NCI-H2081 treated with DMSO at 0.1 percent for 48 hours (cell line): ENCODE measurements at places on chromosomes 7 and 10.

DNA sequence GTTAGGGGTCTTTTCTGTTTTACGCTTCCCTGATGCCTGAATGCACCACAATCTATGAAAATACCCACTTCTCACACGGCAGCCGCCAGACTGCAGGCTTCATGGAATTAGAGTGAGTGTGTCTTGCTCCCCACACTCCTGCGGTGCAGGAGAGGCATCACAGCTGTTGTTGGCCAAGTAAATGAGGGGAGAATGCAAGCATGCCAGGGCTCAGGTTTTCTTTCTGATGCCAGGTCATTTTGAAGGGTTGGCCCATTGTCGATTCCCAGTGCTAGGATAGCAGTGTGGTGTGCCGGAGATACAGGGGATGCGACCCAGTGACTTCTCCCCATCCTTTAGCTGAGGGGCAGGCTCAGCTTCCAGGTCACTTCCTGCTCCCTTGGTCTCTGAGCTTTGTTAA is 16.3 kb downstream of the CXCL12 start:
- DNase-seq, result no peak

- no peak for DNase-seq
These were observed 89.8 kb upstream of the DDC start for GRCh38 chr7:50655020-50655419.

- no peak for DNase-seq
These were observed 95.6 kb downstream of the GRB10 start for GRCh38 chr7:50687096-50687495.

DNA sequence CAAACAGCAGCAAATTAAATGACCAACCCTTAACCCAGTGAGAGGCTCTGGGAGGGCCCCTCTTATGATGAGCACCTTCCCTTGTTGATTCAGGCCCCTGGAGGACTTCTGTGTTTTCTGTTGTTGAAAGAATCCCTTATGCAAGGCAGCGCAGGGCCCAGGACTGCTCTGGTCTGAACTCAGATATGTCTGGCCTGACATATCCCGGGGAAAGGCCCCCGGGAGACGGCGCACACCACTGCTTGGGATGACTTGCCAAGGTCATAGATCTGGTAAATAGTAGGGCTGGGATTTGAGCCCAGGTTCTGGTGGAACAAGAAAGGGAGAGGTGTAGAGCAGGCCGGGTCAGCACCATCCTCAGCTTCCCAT is 124.0 kb downstream of the AOAH start:
- no peak for DNase-seq

DNA sequence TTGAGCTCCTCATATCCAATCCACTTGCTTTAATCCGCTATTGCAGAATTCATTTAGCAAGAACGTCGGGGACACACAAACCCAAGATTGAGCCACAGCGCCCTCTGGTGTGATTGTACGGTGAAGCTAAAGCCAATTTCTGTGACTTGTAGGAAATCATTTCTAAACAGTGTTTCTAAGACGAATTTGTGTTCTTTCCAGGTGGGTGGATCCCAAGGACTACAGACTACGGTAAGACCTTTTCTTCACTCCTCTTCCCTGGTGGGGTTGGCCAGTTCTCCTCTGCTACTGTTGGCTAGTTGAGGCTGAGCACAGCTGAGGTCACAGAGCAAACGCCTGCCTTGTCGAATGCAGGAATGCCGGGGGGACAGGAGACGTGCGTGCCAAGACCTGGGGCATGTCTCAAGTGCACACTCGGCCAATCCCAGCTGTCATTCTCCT is 5.2 kb downstream of the DMBT1 start:
- no peak for DNase-seq

- DNase-seq, result no peak
These were observed 31.2 kb downstream of the SMNDC1 start for GRCh38 chr10:110273474-110273873.

DNA sequence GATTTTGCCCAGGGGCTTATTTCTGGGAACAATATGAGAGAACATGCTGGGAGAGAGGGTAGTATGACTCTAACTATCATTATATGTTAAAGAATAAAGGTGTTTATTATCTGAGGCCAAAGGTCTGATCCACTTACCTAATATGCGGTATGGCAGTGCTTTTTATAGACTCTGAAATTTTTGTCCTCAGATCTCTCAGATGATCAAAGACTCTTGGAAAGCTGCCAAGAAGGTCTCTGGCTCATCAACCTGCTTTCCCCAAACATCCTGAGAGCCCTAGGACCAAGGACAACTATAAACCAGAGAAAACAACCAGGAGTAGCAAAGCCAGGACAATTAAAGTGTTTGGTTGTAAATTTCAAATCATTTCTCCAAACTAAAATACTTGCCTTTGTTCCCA is 255.7 kb upstream of the LRRN3 start:
- peak; percentile 64 for DNase-seq

DNA sequence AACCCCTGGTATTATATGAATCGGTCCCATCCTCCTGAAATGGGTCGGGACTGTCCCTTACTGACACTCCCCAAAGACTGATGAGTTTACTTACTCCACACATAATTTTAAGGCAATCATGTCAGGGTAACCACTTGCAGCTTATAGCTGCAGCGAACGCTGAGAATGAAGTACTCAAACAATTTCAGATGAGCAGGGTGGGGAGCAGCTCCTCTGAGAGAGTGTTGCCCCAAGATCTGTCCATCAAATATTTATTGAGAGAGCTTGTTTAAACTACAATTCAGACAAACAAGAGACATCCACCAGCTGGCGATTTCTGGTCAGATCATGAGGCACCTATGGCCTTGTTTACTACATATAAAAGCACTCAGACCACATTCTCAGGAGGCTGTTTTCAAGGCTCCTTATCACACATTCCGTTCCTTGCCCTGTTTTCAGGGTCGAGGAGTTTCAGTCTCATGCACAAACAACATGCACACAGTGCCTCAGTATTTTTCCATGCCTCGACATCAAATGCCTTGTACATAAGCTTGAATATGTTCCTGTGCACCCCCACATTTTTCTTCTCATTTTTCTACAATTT is 80.1 kb downstream of the THSD7A start:
- DNase-seq, result no peak

DNA sequence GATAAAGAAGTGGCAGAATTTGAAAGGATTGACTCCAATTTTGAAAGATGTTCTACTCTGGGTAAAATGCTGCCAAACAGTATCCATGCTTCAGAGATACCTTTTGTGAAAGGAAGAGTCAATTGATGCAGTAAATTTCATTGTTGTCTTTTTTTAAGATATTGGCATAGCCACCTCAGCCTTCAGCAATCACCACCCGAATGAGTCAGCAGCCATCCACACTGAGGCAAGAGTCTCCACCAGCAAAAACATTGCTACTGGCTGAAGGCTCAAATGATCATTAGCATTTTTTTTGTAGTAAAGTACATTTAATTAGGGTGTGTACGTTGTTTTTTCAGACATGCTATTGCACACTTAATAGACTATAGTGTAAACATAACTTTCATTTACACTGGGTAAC is 31.7 kb upstream of the CYP26C1 start:
- no peak for DNase-seq

GRCh38 chr10:58030208-58030607 is 237.5 kb downstream of the IPMK start:
- no peak for DNase-seq

- no peak for DNase-seq
These were observed 54.3 kb downstream of the BMPER start for GRCh38 chr7:33959676-33960075.

DNA sequence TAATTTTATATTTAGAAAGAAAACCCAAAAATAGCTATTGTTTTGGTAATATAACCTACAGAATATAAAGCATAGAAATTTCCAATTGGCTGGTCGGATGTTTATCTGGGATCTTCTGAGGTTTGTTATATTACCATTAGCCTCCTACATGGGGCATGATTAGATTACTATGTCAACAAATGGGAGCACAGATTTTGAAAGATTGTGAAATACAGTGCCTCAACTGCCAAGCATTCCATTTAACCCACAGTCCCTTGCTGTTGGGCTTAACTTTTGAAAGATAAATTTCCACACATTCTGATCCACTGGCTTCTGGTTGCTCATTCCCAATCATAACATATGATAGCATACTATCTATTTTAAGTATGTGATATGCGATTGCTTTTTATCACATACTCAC is 455.4 kb upstream of the C7orf33 start:
- no peak for DNase-seq

DNA sequence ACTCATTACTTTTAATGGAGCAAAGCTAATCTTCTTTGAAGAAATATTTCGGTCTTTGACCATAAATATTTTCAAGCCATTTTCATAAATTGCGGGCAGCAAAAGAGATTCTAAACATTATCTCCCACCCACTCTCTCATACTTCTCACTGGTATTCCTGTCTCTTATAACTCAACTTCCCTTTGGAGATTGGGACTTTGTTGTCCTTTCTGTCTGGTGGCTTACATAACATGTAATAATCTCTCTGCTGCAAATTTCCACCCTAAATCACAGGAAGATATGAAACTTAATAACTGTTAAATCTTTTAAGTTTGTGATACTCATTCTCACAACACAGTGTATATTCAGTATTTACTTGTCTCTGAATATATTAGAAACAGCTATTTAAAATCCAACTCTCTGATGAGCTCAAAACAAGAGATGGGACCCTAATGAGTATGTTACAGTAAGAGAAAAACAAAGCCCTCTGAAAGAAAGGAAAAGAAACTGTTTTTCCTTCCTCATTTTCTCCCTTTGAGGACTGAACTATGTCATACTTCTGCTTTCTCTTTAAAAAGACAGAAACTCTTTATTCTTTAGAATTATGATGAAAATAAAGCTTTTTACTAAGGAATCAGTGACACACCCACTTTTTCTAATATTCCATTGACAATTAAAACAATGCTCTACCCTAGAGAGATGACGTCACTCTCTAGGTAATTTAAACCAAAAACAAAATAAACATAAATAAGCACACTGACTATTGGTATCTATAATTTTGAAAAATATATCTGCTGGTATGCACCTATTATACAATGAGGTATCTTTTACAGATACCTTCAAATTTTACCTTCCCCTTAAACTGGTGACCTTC is 14.7 kb downstream of the CALCR start:
- no peak for DNase-seq

- DNase-seq, result no peak
These were observed 88.4 kb downstream of the SH3PXD2A start for GRCh38 chr10:103766751-103767505.

- no peak for DNase-seq
These were observed 58.6 kb upstream of the EBF3 start for GRCh38 chr10:130022511-130023299.

- no peak for DNase-seq
These were observed 216.4 kb downstream of the MLLT10 start for GRCh38 chr10:21750424-21750823.

- no peak for DNase-seq
These were observed 78.4 kb upstream of the IKZF1 start for GRCh38 chr7:50226145-50226544.

DNA sequence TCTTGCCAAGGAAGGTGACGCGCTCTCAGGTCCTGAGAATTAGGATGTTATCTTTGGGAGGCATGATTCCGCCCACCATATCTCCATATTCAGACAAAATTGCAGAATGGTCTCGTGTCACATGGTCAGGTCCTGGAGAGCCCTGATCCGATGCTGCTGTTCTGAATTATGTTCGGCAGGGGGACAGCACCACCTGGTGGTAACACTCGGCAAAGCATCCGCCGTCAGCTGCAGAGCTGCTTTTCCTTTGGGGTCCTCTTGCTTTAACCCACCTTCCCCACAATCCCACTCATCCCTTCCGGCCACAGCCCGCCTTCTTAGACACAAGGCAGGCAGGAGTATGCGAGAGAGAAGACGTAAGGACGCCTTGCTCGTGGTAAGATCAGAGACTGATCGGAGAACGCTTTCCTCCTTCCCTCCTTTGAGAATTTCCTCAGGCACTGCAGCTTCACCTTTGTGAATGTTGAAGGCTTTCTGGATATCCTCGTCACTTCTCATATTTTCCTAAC is 327.8 kb upstream of the C7orf33 start:
- DNase-seq, result peak; percentile 26

- no peak for DNase-seq
These were observed 222.5 kb downstream of the AHR start for GRCh38 chr7:17520941-17521340.

GRCh38 chr10:16585103-16585502 is 63.4 kb upstream of the C1QL3 start:
- no peak for DNase-seq

GRCh38 chr10:23048191-23048590 is 47.2 kb upstream of the MSRB2 start:
- no peak for DNase-seq

DNA sequence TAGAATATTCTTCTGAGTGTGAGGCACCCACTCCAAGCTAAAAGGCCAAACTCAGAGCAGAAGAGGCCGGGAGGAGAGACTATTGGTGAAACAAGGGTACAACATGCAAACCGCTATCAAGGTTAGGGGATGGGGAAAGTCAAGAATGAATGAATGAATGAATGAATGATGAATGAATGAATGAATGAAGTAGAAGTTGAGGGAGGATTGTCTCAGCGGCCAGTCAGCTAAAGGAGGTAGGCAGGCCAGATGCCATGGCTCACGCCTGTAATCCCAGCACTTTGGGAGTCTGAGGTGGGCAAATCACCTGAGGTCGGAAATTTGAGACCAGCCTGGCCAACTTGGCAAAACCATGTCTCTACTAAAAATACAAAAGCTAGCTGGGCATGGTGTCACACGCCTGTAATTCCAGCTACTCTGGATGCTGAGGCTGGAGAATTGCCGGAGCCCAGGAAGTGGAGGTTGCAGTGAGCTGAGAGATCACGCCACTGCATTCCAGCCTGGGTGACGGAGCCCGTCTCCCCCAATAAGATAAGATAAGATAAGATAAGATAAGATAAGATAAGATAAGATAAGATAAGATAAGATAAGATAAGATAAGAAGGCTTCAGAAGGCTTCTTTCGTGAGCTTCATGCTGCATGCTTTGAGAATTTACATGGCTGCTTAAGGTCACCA is 250.8 kb downstream of the CCDC3 start:
- no peak for DNase-seq

- no peak for DNase-seq
These were observed 211.2 kb upstream of the DGKB start for GRCh38 chr7:15113752-15114151.

DNA sequence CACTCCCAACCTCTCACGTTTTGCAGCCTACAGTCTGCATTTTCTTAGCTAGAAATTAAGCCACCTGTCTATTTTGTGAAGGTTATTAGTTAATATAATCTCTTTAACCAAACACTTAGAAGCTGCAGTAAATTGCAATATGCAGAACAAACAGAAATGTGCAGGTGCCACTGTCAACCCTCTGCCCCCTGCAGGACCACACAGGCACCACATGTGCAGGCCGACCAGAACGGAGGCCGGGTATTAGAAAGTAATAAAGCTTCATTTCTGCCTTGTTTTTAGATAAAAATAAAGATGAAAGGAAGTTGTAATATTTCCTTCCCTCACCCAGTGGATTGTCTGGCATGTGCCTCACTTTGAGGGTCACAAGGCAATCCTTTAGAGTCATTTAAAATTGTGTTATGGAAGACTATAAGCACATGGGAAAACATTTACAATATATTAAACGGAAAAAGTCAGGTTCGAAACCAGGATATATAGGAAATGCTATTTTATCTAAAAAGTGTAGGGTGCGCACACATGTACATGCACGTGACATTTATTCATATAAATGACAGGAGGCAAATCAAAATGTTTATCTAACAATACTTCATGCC is 158.2 kb downstream of the ARHGAP12 start:
- DNase-seq, result no peak

- no peak for DNase-seq
These were observed 54.8 kb upstream of the EXOC4 start for GRCh38 chr7:133197972-133198544.

- no peak for DNase-seq
These were observed 244.7 kb downstream of the EBF3 start for GRCh38 chr10:129719415-129719739.
